ENCODE measurements at places on chromosomes 1 and 21.

DNA sequence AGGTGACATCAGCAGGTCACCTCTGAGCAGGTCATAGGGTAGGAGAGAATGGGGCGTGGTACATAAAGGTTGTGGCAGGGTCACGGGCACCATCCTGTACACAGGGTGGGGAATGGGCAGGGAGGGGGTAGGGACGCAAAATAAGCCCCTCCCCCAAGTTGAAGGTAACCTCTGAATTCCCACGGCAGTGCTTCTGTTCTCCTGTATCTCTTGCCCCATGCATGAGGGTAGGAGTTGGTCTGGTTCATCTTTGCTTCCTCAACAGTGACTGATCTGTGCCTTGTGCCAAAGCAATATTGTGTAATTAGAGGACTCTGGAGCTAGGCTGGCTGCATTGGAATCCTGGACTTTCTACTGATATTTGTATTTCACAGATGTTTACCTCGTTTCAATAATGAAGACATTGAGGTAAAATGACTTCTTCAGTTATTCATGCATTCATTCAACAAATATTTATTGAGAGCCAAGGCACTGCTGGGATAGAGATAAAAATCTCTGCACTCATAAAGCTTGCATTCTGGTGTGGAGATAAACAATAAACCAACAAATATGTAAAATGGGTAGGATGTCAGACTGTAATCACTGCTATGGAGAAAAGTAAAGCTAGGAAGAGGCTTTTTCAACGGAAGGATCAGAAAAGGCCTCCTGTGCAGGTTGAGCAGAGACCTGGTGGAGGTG is 18.4 kb upstream of the GFI1 start:
- no peak for DNase-seq

DNA sequence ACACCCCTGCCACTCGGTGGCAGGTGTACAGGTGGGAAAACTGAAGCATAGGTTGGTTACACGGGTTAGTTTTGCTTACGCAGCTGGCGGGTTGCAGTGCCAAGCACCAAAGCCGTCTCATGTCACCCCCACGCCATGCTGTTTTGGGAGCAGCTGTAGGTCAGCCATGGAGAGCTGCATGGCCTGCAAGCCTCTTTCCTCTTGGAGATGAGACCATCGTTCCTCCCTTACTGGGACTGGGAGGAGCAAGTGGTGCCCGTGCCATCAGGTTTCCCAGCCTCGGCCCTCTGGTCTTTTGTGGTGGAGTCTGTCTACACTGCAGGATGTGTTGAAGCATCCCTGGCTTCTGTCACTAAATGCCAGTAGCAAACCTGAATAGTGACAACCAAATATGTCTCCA is 46.9 kb downstream of the AJAP1 start:
- no peak for DNase-seq

DNA sequence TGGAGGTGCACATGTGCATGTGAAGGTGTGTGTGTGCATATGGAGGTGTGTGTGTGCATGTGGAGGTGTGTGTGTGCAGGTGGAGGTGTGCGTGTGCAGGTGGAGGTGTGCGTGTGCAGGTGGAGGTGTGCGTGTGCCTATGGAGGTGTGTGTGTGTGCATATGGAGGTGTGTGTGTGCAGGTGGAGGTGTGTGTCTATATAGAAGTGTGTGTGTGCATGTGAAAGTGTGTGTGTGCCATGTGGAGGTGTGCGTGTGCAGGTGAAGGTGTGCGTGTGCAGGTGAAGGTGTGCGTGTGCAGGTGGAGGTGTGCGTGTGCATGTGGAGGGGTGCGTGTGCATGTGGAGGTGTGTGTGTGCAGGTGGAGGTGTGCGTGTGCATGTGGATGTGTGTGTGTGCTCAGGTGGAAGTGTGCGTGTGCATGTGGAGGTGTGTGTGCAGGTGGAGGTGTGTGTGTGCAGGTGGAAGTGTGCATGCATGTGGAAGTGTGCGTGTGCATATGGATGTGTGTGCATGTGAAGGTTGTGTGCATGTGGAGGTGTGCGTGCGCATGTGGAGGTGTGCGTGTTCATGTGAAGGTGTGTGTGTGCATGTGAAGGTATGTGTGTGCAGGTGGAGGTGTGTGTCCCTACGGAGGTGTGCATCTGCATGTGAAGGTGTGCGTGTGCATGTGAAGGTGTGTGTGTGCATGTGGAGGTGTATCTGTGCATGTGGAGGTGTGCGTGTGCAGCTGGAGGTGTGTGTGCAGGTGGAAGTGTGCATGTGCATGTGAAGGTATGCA is 13.5 kb downstream of the C1orf74 start:
- DNase-seq: no peak

GRCh38 chr1:41387667-41388091 is 26.4 kb downstream of the FOXO6 start:
- DNase-seq: no peak

DNA sequence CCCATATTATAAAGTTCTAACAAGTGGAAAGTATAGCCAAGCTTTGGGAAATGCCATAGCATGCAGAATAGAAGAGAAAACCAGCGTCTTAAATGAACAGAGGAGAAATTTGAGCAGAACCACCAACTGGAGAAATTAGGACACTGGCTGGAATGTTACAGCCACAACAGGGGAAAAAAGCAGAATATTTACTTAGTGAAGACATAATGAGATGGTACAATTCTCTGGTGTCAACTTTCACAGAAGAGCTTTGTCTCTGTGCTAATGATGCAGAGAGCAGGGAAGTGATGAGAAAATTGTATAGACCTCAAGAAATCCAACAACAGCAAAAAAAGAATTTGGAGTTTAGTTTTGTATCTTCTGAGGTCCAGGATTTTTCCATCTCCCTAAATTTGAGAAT is 249.7 kb downstream of the KIF26B start:
- no peak for DNase-seq

GRCh38 chr1:161258439-161259344 is at the start of gene PCP4L1:
PCP4L1 (plus strand) TSS chr1:161258745; CDS start chr1:161258975, 230 bp downstream.
- DNase-seq: peak; percentile 79
